Epithelial cell of proximal tubule (primary cell): ENCODE measurements at places on chromosomes 12 and 14. TPM values are rescaled to one million over a fixed set of nuclear protein-coding genes. Genes with fewer than 3 reads are reported as not detected.

DNA sequence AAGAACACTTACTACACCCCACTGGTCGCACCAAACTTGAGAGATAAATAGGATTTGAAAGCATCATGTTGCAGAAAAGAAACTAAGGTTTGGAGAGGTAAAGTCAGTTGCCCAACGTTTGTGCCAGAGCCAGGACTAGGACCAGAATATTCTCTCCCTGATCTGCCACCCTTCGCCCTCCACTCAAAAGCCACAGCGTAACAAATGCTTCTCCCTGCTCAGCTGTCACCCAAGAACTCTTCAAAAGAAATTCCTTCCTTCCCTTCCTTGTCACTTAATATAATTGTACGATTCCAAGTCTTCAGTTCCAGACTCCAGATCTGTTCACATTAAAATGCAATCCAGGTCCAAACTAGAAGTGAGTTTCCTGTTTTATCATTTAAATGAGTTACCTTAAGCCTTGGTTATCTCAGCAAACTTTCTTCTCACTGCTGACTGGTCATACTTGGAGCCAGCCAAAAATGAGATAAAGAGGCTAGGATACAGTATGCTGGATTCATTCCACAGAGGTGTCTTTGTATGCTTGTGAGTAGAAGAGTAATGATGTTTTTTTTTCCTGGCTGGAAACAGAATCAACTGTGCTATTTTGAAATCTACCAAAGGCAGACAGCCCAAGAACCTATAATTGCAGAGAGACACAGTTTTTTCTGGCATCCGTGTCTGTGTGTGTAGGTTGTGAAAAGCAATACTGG is 12.8 kb upstream of the PPFIBP1 start:
- DNase-seq: no peak

- no peak for DNase-seq
Measured at GRCh38 chr12:123270214-123271000, 1.2 kb downstream of the CDK2AP1 start.

GRCh38 chr12:113462998-113463745 is 8.5 kb downstream of the LHX5 start:
- DNase-seq: no peak

DNA sequence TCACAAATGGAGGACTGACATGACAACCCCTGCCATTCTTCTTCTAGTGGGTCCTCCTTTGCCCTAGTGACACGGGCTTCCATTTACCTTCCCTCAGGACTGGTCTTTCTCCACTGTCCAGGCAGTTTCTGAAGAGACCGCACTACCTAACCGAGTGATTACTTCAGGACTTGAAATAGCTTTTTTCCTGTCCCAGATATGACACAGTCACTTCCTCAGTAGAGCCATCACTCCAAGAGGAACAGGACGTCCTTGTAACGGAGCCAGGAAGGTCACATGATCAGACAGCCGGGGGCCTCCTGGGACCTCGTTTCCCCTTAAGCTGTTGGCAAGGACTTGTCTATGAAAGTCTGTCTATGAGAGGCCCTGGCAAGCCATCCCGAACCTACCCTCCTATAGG is 62.3 kb downstream of the FOS start:
- no peak for DNase-seq

GRCh38 chr12:105804591-105805265 is 334.0 kb downstream of the NUAK1 start:
- DNase-seq: no peak

GRCh38 chr12:77834618-77835017 is 3.9 kb downstream of the NAV3 start:
- DNase-seq: no peak

DNA sequence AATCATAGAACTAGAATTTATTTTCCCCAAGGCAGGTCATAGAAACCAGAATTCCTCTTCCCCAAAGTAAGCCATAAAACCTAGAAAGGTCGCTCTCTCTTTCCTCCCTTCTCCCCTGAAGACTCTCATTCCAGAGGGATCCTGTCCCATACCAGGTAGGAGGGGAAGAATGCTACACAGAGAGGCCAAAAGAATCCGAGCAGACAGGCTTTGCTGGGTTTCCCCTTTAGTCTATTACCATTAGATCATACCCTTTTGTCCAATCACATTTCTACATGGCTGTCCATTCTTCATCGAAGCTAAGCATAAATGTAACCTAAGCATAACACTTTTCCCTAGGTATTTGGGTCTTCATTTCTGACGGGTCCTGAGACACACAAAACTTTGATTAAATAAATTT is 204.5 kb downstream of the SPTSSA start:
- no peak for DNase-seq

DNA sequence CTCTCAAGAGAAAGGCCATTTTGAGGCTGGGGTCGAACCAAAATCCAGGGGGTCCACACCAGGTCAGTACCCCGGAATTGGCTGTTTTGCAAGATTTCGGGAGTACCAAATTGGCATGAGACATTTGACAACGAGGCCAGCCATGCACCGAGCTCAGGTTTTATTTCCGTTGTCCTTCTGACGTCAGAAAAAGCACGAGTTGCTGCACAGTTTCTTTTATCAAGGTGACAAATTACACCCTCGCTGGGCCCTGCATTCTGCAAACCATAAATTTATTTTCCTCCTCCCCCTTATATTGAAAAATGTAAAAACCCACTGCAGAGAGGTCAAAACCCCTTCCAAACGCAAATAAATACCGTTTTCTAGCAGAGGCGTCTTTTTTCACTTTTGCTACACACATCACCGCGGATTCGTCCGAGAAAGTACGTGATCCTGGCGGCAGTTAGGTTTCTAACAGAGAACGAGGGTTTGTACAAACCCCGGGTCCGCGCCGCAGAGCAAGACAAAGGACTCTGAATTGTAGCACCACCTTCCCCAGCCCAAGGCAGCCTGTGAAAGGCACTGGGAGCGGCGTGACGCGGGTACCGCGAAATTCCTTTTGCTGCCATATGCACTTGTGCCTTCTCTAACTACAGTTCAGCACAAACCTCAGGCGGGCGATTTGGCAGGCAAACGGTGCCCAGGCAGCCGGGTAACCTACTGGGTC is 1.8 kb downstream of the SLC38A1 start:
- no peak for DNase-seq

DNA sequence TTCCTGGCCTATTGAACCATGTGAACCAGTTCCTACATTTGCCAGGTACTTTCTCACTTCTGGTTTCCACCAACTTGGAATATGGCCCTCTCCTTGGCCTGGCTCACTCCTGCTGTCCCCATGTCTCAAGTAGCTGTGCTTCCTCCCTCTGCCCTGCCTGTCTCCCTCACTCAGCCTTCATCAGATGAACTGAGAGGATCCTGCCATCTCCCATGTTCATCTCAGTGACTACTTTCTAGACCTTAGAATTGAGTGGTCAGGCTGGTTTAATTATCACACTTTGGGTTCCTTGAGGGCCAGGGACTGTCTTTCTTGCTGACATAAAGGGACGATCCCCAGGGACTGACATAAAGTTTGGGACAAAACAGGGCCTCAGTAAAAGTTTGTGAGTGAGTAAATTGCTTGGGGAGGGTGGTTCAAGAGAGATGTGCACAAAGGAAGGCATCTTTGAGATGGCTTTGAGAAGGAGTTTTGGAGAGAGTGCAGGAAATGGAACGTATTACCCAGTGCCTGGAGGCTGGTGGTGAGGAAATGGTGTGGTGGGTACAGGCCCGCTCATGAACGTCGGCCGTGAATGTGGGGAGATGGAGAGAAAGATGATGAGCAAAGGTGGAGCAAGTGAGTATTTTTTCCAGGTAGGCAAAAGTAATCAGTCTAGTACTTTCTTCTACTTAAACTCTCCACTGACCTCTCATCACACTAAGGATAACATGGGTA is 20.8 kb downstream of the DYRK2 start:
- DNase-seq: no peak

DNA sequence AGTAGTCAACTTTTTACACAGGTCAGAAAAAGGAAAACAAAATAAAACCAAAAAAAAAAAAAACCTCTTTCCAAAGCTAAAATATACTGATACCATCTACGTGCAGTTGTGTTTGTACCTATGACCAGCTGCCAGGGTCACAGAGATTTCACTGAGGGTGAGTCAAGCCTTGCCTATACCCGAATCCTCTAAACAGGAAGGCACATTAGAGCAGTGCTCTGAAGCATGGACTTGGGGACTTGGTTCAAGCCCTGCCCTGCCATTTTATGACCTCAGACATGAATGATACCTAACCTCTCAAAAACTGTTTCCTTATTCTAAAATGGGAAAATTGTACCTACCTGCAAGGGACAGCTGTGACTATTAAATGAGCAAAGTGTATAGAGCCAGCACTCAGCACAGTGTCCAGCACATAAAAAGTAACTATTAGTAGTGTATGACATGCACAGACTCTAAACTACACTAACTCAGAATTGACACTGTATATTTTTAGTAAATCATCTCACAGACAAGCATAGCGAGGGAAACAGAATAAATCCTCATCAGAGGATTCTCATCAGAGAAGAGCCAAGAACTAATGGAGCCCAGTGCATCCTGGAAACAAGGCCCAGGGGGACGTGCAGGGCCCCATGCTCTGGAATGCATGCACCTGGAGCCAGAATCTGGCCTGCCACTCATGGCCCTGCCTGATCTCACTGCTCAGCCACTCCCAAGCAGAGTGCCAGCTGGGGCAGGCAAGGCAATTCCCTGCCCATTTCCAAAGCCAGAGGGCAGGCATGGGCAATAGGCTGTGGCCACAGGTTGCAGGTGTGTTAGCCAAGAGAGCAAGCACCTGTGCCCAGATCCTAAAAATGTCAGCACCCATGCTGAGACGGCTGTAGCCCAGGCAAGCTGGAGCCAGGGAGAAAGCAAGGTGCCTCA is 57.0 kb downstream of the NT5DC3 start:
- DNase-seq: no peak

DNA sequence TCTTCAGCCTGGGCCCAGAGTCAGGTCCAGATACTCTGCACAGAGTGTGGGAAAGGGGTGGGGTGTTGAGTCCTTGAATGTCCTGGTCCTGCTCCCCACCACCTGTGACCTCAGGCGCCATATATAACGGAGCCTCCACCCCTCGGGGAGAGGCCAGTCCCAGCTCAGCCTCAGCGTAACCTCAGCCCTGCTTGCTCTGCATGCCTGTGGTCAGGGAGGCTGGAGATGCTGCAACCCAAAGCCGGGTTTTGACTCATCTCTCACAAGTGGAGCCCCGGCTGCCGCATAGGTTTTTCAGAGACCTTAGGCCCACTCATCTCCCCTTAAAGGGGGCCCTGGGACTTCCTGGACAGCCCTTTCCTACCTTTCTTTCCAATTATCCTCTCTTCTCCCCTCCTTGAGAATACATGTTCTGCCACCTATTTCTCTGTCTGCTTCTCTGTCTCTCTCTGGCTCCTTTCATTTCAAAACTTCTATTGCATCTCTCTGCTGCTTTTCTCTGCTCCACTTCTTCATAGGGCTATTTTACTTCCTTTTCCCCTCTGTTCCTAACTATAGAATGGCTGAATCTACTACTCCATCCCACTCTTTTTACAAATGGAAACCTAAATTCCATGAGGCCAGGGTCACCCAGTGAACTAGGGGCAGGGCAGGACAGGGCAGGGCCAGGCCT is 1.2 kb downstream of the ITGB7 start:
- no peak for DNase-seq

DNA sequence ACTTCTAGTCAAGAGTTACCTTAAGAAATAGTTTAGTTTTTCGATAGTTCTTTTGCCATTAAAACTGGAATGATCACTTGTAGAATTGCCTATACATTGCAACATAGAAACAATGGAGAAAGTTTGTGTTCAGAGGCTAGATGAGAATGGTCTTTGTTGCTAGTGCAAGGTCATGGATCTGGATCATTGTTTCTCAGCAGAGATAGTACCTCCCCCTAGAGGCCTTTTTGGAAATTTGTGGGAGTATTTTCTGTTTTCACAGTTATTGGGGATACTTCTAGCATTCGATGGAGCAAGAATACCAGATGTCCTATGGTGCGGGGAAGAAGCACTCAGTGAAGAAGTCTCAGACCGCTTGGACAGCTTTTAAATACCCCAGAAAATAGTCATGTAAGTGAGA is 138.8 kb upstream of the HMGA2 start:
- DNase-seq: no peak

DNA sequence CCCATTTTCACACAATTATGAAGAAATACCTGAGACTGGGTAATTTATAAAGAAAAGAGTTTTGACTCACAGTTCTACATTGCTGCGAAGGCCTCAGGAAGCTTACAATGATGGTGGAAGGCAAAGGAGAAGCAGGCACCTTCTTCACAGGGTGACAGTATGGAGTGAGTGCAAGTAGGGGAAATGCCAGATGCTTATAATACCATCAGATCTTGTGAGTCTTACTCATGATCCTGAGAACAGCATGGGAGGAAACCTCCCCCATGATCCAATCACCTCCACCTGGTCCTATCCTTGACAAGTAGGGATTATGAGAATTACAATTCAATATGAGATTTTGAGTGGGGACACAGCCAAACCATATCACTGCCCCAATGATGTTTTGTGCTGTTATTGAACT is 189.3 kb upstream of the CRY1 start:
- no peak for DNase-seq

GRCh38 chr14:76551906-76552305 is 176.0 kb downstream of the ESRRB start:
- DNase-seq: no peak

GRCh38 chr12:41061192-41061591 is 126.9 kb upstream of the PDZRN4 start:
- no peak for DNase-seq

GRCh38 chr14:63893701-63894458 is 41.1 kb downstream of the SYNE2 start:
- peak; percentile 83 for DNase-seq

GRCh38 chr14:92012121-92012748 is 27.6 kb downstream of the TRIP11 start:
- DNase-seq: no peak

GRCh38 chr12:108313606-108314351 is 25.3 kb downstream of the CMKLR1 start:
- DNase-seq: no peak

GRCh38 chr12:104354868-104355570 is 51.5 kb downstream of the EID3 start:
- no peak for DNase-seq

GRCh38 chr12:40647651-40648050 is 44.6 kb upstream of the CNTN1 start:
- no peak for DNase-seq

- peak; percentile 33 for DNase-seq
Measured at GRCh38 chr14:71803539-71804260, 128.5 kb upstream of the RGS6 start.

- no peak for DNase-seq
Measured at GRCh38 chr12:57632958-57633840, at the start of gene B4GALNT1. Gene B4GALNT1 (minus strand): TSS chr12:57633201. CDS start chr12:57632132, 1,069 bp downstream.

GRCh38 chr12:52872644-52873389 is 24.0 kb upstream of the KRT78 start:
- no peak for DNase-seq

- no peak for DNase-seq
Measured at GRCh38 chr12:101536069-101536674, 58.6 kb upstream of the MYBPC1 start.

GRCh38 chr12:98188650-98189077 is 326.7 kb upstream of the TMPO start:
- DNase-seq: no peak

- no peak for DNase-seq
Measured at GRCh38 chr12:24948420-24948756, 513 bp downstream of the BCAT1 start.

NGB gene
- total RNA-seq: 0.12 and 0.14 TPM in 2 replicates

TMTC3 gene
- 11.6 and 16.1 TPM in 2 replicates for total RNA-seq

CISTR gene
- not detected in 2 replicates for total RNA-seq

EML1 gene
- total RNA-seq: 10.1 and 25.1 TPM in 2 replicates

INHBC gene
- not detected in 2 replicates for total RNA-seq

ASPG gene
- total RNA-seq: not detected in 2 replicates

APOF gene
- not detected in 2 replicates for total RNA-seq

INHBE gene
- total RNA-seq: 0.29 TPM in 1 of 2 replicates, not detected in the other

GPRC5A gene
- total RNA-seq: 84.4 and 142 TPM in 2 replicates

KCNA5 gene
- total RNA-seq: not detected in 2 replicates

PRB3 gene
- total RNA-seq: not detected in 2 replicates

CLEC14A gene
- total RNA-seq: 0.43 TPM in 1 of 2 replicates, not detected in the other

TSPAN19 gene
- not detected in 2 replicates for total RNA-seq
